Activated CD8-positive, alpha-beta memory T cell treated with anti-CD3 and anti-CD28 coated beads for 24 hours (primary cell): ENCODE measurements at places on chromosomes 16 and 17.

- DNase-seq: no peak
These were observed 52.8 kb downstream of the B9D1 start for GRCh38 chr17:19309701-19310100.

- DNase-seq: no peak
These were observed 1.5 kb upstream of the SOX9 start for GRCh38 chr17:72119077-72119872.

GRCh38 chr17:40493697-40494096 is 7.7 kb downstream of the TNS4 start:
- no peak for DNase-seq

- no peak for DNase-seq
These were observed 279.5 kb downstream of the SEC14L1 start for GRCh38 chr17:77420095-77420803.

- no peak for DNase-seq
These were observed 9.4 kb upstream of the TOM1L1 start for GRCh38 chr17:54891176-54891821.

DNA sequence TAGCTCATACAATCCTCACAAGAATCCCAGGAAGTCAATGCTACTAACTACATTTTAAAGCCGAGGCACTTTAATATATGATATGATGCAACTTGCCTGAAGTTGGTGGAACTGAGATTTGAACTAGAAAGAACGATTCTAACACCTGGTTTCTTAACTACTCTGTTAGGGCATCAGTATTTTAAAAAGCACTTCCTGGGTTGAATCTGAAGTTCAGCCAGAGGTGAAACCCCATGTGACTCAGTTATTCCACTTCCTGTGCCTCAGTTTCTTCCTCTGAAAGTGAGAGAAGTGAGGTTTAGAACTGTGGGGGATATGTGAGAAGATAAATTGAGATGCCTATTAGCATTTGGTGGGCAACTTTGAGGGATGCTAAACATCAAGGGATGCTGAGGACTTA is 129.4 kb upstream of the ANKFN1 start:
- DNase-seq: no peak

- DNase-seq: no peak
These were observed 15.3 kb downstream of the SGF29 start for GRCh38 chr16:28569021-28569420.

DNA sequence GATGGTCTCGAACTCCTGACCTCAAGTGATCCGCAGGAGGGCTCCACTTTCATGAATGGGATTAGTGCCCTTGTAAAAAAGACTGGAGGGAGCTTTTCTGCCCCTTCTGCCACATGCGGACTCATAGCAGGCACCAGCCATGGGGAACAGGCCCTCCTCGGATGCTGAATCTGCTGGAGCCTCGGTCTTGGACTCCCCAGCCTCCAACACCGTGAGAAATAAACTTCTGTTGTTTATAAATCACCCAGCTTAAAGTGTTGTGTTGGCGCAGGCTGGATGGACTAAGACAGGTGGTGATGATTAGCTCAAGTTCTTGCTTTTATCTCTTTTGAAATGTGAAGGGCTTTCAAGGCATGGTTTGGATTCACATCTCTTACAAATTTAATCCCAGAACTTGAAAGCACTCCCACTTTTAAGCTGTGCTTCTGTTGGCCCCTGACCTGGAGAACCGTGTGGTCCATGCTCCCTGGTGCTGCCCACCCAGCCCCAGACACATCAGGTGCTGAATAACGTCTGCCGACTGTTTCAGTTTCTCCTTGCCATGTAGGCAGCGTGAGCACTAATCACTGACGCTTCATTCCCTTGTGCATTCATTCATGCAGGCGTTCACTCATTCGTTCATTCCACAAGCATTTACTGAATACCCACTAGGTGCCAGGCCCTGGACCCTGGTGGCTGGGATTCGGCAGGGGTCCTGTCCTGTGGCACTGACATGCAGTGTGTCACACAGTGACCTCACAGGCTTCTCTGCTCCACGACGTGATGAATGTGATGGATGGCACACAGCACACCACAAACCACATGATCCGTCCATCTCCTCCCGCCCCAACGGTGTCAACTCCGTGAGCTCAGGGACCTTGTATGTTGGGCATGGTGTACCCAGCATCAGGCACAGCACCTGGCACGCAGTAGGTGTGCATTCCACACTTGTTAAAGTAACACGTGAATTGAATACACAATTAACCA is 8.9 kb downstream of the CIBAR2 start:
- DNase-seq: no peak

GRCh38 chr16:86517033-86517432 is 6.7 kb downstream of the FOXF1 start:
- no peak for DNase-seq

GRCh38 chr16:80447241-80447640 is 93.6 kb upstream of the DYNLRB2 start:
- DNase-seq: no peak

DNA sequence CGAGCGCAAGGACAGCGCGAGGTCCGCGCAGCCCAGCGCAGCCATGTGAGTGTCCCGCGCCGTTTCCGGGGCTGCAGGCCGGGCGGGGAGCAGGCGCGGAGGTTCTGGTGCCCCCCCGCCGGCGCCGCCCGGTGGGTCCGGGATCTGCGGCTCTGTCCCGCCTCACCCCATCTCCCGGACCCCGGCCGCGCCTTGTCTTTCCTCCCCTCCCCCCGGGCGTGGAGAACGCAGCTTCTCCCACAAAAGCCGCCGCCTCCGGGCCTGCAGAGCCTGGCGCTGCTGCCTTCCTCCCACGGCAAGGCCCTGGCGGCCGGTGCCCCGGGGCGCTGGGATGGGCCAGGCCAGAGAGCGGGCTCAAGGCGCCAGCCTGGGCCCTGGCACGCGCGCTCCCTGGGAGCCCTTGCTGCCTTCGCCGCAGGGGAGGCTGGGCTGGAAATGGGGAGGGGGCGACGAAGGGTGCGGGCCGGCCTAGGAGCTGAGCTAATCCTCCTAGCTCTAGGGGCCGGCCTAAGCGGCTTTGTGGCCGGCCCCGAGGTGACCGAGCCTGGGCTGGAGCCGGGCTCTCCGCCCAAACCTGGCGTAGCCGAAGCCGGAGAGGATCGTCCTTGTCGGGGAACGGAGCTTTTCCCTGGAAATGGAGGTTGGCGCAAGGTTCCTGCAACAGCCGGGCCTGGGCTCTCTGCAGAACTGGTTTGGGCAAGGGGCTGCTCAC is 397 bp downstream of the RIPOR1 start:
- peak; percentile 74 for DNase-seq

- no peak for DNase-seq
These were observed 113.4 kb downstream of the MAP2K4 start for GRCh38 chr17:12134101-12134500.

DNA sequence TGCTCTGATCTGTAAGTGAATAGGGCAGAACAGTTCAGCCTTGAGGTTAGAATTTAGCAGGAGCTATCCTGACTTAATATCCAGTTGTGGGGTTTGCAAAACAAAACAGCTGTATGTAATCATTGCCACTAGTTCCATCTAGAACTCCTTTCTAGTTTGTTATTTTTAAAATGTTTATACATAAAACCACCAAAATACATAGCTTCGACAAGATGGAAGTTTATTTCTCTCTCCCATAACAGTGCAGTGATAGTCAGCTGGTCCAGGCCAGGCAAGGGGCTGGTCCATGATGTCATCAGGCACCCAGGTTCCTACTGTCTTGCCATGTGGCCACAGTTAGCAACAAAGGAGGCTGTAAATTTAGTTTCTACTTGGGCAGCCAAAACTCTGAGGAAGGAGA is 10.5 kb upstream of the PLK1 start:
- DNase-seq: no peak

DNA sequence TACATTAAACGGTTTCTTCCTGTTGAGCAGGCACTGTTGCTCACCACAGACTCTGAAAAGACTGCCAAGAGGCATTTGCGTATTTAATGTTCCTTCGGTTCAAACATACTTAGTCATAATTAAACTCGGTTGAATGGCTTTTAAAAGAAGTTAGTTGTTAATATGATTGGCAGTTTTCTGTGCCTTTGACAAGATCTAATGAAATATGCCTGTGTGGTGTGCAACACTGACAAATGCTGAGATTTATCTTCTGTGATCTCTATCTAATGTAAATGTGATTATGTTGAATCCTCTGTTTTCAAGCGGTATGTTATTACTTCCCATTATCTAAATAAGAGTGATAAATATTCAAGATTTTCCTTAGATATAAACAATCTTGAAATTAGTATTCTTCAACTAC is 1046.6 kb downstream of the CDH8 start:
- DNase-seq: no peak

GRCh38 chr16:65154321-65154720 is 32.5 kb upstream of the CDH11 start:
- DNase-seq: no peak

DNA sequence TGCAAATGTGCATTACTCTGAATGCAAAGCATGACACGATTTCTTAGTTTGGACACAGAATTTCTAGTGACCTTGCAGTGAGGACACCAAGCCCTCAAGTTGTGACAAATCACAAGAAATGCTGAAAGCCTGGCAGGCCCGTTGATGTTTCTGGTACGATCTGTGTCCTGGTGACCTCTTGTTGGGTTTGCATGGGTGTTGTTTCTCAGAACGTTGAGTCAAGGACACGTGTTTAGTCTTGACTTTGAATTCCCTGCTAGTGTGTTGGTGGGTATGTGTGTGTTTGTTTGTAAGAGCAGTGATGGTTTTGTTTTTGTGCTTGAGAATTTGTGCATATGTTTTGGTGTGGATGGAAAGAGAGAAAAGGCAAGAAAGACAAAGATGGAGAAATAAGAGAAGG is 37.8 kb upstream of the MAF start:
- no peak for DNase-seq

DNA sequence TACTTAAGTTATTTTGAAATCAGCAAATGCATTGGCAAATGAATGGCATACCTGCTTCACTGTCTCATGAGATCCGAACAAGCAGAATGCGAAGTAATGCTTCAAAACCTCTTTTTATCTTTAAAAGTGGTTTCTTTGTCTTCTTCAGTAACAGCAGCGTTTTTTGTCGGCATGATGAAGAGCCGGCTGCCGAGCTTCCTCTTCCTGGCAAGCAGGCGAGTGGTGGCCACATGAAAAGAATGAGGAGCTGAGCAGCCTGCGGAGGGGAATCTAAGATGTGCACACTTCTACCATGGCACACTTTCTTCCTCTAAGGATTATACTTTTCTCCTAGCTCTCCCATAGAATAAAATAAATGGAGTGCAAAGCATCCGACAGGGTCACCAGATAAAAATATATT is 42.4 kb upstream of the AKTIP start:
- DNase-seq: no peak

DNA sequence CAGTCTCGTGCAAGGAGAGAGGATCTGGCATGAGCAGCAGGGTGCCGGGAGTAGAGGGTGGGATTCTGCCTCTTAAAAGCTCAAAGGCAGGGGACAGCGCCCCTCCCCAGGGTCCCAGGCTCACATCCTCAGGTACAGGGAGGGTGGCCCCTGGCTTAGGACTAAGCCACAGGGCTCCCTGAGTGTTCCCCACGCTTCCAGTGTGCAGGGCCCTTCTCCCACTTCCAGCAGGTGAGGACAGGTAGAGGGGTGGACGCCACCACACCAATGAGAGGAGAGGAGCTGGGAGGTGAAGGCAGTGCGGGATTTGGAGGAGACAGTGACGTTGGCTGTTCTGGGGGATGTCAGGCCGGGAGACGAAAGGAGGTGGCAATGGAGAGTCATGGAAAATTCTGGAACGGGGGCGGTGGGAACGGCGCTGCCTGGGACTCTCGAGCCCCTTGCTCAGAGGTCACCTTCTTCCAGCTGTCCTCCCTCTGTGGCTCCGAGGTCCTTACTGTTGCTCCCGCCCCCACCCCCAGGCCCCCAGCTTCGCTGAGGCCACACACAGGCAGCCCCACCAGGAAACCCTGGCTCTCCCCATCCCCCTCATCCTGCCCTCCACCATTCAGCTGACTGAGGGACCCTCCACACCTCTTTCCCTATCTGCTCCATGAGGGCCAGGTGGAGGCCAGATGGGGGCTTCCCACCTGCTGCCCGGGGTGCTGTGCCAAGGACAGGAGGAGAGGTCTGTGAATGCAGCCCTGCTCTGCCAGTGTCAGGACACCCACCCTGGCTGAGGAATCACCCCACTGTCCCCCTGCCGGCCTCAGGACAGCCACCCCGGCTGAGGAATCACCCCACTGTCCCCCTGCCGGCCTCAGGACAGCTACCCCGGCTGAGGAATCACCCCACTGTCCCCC is 57.7 kb upstream of the ACSF3 start:
- DNase-seq: no peak

DNA sequence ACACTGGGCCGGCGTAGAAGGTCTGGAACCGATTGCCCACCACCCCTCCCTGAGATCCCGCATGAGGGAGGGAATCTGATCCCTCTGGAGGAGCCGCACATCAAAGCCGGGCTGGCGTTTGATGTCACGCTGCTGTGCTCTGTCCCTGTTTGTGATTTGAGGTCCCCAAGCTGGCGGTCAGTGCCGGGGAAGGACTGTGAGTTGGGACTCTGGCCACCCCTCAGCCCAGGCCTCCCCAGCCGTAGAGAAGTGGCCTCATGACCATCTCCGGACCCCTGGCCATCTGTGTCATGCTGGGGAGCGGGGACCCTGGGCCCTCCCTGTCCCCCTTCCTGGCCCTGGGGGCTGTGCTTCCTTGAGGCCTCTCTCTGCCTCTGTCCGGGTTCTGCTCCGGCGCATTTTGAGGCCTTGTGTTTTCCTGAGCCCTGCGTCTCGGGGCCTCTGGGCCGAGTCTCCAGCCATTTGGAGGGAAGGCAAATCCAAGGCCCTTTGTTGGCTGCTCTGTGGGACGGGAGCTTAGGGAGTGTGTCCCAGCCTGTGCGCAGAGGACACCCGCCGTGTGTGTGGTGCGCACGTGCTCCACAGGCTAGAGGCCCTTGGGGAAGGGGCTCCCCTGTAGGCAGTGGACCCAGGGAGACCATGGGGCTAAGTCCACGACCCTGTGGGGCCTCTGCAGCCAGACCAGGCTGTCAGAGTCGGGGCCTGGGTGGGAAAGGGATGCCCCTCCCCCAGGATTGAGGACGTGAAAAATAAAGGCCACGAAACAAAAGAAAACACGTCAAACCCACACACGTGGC is 15.1 kb downstream of the ASPSCR1 start:
- no peak for DNase-seq

DNA sequence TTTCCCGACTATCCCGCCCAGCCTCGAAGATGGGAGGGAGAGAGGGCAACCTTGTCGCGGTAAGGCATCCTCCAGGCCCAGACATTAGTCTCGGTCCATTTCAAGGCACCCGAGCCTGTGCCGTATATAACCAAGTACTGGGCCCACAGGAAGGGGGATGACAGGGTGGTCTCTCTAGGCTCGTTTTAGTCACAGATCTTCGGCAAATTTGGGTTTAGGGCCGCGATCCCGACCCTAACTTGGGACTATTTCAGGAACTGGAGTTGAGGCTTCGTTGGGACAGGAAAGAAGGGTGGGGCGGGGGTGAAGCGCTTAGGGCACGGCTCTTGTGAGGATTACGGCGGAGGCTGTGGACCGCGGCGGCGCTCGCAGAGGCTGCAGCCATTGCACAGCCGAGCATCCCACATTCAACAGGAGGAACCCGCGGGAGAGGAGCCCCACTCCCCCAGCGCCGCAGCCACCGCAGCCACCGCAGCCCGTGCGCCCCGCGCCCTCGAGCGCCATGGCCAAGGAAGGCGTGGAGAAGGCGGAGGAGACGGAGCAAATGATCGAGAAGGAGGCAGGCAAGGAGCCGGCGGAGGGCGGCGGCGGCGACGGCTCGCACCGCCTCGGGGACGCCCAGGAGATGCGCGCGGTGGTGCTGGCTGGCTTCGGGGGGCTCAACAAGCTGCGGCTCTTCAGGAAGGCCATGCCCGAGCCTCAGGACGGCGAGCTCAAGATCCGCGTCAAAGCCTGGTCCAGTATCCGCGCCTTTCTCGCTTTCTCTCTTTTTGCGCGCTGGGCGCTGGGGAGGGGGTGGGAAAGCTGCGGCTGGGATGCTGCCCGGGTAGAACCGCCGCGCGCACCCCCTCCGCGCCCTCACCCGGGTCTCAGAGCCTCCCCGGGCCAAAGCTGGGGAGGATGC is at the start of gene VAT1L:
VAT1L (plus strand) TSS at position 384 of the 904 bp plus-strand sequence; CDS start at position 503, 119 bp downstream.
- DNase-seq: peak; percentile 59
